ENCODE measurements at places on chromosomes 5 and 9.
A peak's percentile ranks its signal among the peaks of the same experiment; 100 is the strongest.

- no peak for DNase-seq
Observed at GRCh38 chr9:8514760-8515159, 715.2 kb upstream of the DMAC1 start.

- no peak for DNase-seq
Observed at GRCh38 chr9:134180786-134181647, 16.7 kb upstream of the RNU6ATAC start.

DNA sequence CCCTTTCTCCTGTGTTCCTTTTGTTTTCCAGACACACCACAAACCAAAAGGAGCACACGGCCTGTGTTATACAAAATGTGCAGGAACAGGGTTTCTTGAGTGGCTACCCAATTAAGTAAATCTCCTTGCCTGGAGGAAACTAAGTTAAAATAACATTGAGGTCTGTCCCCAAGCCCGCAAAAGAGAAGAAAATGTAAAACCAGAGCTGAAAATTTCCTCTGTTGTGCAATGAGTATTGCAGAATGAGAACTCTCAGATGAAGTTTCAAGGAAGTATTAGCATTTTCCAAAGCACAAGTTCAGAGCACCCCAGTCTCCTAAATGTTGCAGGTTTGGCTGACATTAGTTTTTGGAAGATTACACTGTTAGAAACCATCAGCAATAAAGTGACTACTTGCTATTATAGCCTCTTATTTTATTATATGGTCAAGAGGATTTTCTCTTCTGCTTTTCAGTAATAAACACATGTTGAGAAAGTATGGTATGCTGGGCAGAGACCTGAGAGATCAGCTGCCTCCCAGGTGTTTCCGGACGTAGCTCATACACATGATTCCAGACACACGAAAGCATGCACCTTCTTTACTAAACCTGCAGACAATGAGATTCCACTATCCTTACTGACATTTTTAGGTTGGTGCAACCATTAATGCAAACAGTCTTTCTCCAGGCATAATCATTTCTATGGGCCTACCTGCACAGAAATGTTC is 161.3 kb downstream of the SNCAIP start:
- DNase-seq = no peak

DNA sequence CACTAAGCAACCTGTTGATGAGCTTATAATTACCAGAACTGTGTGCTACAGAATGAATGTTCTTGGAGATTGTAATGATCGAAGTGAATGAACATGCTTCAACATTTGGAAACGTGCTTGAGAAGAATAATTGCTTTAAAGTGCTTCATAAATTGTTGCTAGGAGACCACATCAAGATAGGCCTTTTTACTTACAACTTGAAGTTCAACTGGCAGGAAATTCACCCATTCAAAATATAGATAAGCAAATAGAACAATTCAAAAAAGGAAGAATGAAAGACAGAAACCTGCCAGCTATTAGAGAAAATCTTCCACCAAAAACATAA is 38.0 kb upstream of the SLC44A1 start:
- DNase-seq = peak; percentile 10

DNA sequence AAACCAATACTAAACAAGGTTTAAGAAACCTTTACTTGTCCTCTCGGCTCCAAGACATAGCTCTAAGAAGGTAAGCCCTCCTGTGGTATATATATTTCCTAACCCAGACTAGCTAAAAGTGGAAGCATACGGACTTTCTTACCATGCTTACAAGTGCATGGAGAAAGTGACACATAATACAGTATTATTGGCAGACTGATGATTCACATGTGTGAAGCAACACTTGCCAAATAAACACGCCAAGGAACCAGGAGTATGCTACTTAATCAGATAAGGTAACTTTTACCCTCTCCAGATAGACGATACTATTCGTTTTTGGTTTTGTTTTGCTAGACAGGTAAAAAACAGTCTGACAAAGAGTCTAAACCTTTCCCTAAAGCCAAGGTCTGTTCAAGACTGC is 264.1 kb downstream of the MLLT3 start:
- no peak for DNase-seq

Data from NCI-H774 (cell line).